CD4-positive, alpha-beta T cell treated with Interleukin-6 at 100 ng/mL for 8 hours (primary cell): ENCODE measurements at places on chromosomes 2 and 18.
A peak's percentile ranks its signal among the peaks of the same experiment; 100 is the strongest.

DNA sequence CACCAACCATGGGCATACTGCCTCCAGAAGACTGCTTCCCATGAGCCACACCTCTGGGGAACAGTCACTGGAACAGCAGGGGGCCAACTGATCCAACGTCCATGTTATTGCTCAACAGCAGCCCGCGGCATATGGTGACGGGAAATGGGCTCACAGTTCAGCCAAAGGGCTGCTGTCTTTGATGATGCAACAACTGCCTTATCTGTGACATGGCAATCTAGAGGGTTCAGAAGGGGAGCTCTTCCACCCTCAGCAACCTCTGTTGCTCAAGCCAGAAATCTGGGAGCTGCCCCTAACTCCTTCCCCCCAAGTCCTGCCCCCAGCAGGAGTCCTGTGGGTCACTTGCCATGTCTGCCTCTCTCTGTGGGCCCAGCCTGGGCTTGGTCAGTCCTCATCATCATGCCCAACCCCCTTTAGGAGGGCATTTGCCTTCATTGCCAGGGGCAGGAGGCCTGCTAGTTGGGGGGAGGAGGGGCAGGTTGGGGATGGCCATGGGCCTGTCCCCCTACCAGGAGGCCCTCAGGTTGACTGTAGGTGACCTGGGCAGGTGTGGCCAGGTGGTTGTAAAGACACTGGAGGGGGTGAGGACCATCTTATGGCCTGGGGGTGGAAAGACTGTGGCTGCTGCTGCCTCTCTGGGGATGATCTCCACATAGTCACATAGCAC, 212.9 kb downstream of the CYP26B1 start:
- no peak for DNase-seq

DNA sequence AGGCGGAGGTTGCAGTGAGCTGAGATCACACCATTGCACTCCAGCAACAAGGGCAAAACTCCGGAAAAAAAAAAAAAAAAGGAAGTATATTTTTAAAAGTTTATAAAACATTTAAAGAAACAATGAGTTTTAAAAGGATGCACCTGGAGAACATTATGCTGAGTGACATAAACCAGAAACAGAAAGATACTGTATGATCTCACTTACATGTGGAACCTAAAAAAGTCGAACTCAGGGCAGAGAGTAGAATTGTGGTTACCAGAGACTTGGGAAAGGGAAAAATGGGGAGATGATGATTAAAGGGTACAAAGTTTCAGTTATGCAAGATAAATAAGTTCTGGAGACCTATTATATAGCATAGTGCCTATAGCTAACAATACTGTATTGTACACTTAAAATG, 52.8 kb upstream of the RTN4 start:
- no peak for DNase-seq

DNA sequence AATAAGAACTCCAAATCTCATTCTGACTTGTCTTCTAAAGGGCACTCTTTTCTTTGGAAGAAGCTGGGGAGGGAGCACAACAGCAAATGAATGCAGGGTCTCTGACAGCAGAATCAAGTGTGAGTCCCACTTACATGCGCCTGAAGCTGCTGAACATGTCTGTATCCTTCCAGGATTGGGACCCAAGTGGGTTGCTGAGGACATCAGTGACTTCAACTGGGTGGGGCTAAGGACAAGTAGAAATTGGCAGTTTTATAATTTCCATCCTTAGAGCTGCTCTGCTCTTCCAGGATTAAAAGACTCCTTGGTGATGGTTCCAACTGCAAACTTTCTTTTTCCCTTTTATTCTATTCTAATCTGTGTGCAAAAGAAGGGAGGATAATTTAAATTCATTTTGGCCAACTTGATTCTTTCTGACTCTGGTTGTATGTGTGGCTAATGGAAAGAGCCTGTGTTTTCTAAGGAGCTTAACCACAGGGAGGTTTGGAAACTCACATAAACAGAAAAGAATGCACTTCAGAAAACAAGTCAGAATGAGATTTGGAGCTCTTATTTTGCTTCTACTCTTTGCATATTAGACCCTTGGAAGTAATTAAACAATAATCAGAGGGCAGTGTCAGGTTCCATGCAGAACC, 20.6 kb downstream of the ANTXR1 start:
- no peak for DNase-seq

DNA sequence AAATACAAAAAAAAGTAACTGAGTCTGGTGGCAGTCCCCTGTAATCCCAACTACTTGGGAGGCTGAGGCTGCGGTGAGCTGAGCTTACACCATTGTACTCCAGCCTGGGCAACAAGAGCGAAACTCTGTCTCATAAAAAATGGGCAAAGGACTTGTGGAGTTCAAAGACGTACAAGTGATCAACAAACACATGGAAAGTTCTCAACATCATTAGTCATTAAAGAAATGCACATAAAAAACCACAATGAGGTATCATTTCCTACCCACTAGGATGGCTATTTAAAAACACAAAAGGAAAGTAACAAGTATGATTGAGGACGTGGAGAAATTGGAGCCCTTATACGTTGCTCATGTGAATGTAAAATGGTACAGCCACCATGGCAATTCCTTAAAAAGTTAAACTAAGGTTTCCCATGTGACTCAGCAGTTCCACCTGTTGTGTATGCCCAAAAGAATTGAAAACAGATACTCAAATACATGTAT, 52.3 kb downstream of the RAB10 start:
- DNase-seq, result no peak

- DNase-seq, result peak; percentile 15
These were observed 638 bp downstream of the ST3GAL5 start for GRCh38 chr2:85888020-85888683.

DNA sequence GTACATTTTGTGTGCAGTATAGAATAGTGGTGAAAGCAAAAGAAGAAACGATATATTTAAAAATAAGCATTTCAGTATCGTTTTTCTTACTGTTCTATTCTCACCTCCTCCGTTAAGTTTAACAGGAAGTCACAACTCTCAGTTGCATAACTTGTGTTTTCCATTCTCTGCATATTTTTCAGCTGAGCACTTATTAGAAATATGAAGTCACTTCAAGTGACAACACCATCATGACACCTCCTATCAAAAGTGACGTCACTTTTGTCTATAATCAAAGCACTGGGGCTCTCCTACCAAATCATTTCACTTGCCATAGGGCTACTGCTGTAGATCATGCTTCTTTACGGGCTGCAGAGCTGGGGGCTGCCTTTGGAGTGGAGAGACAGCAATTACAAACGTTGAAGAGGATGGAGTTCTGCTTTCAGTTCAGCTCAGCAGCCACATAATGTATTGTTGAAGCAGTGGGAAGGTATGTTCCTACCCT, 36.3 kb downstream of the STAT4 start:
- peak; percentile 51 for DNase-seq

- peak; percentile 8 for DNase-seq
These were observed 115.1 kb upstream of the NOSTRIN start for GRCh38 chr2:168687314-168687713.

DNA sequence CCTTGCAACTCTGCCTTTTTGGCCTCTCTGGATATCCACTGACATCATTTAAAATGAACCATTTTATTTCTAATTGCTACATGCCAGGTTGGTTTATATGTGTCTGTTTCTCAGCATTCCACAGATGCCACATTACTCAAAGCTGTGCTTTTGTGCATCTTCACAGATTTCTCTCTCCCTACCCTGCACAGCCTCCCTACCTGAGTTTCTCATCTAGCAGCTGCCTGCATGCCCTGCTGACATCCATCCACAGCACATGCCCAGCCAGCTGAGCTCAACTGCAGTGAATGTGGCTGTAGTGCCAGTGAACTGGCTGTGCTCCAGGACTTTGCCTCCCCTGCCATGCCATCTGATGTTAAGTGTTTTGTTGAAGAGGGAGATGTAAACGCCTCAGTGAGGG, 44.5 kb downstream of the PKP4 start:
- DNase-seq, result no peak

DNA sequence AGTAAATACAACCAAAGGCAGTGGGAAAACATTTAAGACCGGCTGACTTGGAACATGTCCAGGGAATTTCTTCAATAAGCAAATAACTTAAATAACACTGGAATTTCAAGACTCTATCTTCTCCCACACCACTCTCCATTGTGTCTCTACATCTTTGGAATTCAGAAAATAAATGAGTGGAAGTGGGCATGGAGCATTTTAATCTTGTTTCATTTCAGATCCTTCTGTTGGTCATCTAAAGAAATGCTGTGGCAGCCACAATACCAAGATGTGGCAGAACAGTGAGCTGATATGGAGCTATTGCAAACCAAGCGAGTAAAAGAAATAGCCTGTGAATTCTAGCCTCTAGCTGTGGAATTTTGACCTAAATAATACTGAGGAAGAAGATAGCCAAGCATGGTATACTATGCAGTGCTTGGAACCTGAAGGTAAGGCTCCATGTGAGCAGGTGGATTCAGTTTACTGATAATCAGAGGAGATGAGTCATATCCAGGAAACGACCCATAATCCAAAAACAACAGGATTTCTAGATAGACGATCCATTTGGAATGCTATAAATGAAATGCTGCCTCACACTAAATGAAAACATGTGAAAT, 157.1 kb upstream of the SCN7A start:
- no peak for DNase-seq

GRCh38 chr2:43269074-43269572, 42.7 kb upstream of the ZFP36L2 start:
- DNase-seq, result no peak

DNA sequence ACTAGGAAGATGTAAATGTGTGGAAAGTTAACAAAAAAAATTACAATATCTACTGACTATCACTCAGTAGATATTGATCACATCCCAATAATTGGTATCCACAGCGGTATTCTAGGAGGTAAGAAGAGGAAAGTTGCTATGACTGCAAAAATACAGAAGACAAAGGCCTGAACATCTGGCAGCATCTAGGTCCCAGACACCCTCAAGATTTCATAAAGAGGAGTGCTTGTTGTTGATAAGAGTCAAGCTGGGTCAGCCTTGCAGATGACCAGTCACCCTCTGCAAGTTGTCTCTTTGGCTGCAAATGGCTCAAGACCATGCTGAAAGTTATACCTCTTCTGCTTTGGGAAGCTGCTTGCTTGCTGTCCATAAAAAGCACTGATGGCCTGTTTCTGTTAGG, 228.4 kb upstream of the FBXO11 start:
- no peak for DNase-seq

DNA sequence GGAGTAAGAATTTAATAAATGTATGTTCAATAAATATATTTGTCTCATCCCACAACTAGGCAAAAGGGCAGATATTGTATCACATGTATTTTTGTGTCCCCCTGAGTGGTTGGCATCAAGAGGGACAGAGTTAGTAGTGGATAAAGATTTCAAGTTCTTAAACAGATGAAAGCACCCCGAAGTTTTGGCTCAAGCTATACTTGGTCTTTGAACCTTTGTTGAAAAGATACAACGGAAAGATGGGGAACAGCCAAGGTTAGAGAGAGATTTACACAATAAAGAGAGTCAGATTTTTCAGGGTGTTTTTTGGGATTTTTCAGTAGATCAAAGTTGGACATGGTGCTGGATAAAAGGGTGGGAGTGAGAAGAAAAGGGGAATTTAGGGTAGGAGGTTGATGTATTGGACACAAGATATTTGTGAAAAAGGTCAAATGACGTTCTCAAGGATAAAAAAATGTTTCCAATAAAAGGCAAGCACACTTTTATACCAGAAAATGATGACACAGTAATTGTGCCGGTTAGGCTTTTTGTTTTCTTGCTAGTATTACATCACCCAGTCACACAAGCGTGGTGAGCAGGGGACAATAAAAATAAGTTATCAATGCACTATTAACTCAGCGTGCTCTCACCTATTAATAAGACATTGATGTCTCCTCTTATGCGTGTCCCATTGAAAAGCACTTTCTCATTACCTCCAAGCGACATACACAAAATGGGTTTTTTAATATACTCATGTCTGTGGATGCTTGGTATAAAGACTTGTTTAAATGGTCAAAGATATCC, 59.5 kb downstream of the MEP1B start:
- DNase-seq, result no peak

DNA sequence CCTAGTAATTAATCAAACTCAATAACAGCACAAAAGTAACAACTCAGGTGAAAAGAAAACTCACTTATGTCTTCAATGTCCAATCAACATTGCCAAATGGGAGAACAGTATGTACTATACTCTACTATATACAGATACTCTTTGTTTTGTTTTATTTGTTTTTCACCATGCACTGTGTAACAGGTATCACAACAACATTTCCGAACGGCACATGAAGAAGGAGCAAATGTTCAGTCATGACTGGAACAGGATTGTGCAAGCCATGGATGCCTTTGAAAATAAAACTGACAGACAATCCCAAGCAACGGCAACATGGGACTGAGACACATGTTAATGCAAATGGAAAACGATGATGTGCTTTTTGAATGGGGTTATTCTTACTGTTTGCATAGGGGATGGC, 334.9 kb upstream of the THUMPD2 start:
- no peak for DNase-seq

- DNase-seq, result no peak
These were observed 32.3 kb downstream of the TMEM18 start for GRCh38 chr2:644871-645270.

- no peak for DNase-seq
These were observed 5.3 kb downstream of the MLPH start for GRCh38 chr2:237492137-237492890.

GRCh38 chr18:40608226-40608625, 1346.8 kb upstream of the PIK3C3 start:
- DNase-seq, result no peak

- no peak for DNase-seq
These were observed 42.9 kb downstream of the COA5 start for GRCh38 chr2:98565286-98565860.

DNA sequence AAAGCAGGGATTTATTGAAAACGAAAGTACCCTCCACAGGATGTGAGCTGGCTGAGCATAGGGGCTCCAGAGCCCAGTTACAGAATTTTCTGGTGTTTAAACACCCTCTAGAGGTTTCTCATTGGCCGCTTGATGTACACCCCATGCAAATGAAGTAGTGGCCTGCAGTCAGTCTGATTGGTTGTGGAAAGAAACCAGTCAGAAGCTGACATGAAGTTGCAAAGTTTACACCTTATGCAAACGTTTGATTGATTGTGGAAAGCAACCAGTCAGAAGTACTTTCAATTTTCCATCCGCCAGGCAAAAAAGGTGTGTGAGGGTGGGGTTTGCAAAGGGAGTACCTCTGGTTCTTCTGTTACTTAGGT, 62.3 kb downstream of the VWA3B start:
- DNase-seq, result peak; percentile 1

DNA sequence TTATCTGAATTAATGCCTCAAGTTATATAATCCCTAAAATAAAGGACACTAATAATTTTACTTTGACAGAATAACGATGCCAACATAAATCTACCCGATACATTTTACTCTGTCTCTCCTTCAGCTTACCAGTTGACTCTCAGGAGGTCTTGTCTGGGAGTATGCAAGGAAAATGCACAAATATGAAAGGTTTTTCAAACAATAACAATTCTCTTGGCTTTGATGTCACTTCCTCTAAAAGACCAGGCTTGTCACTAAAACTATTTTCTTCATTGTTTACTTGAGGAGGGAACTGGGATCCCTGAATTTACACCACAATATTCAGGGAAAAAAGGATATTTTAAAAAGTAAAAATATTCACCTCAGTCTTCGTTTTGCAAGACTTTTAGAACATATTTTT, 97.2 kb downstream of the SOS1 start:
- no peak for DNase-seq

- no peak for DNase-seq
These were observed 16.2 kb upstream of the DGKD start for GRCh38 chr2:233338046-233338445.

- no peak for DNase-seq
These were observed 1351.6 kb upstream of the NRXN1 start for GRCh38 chr2:52383541-52383940.
